Hippocampal formation (tissue), 2 donors: ENCODE measurements at places on chromosomes 3 and 15.

DNA sequence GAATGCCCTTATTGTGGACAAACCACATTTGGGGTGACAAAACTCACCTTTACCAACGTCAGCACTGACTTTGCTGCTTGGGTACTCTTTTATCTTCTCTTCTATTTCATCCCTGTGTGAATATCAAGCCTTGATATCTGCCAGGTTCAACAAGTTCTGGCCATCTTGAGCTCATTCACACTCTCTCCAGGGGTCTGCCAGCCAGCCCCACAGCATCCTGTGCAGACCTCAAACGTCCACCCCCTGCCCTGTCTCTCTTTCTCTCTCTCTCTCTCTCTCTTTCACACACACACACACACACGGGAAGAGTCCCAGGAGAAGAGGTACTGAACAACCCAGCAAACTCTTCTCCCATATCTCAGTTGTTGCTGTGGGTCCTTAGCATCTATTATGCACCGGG, 10.7 kb downstream of the ILDR1 start:
- no peak for DNase-seq

- no peak for DNase-seq
Measured at GRCh38 chr3:178512647-178513046, 23.6 kb upstream of the KCNMB2 start.

- no peak for DNase-seq
Measured at GRCh38 chr15:99416191-99417188, 149.3 kb upstream of the MEF2A start.

GRCh38 chr3:51657234-51657633, 13.8 kb upstream of the TEX264 start:
- no peak for DNase-seq

DNA sequence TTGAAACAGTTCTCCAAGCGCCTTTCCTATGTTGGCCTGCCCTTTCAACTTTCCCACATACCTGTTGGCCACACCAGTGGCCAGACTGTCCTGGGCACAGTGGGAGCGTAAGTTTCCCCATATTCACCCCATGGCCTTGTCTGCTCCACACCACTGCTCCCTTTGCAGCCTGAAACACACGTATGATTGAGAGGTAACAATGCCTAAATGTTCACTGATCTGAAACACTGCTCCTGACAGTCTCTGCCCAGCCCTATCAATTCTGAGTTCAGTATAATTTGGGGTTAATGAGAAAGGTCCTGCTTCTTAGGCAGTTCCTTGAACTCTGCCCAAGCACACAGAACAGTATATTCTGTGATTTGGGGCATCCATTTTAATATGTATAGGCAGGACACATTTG, 52.2 kb downstream of the ANXA2 start:
- no peak for DNase-seq

DNA sequence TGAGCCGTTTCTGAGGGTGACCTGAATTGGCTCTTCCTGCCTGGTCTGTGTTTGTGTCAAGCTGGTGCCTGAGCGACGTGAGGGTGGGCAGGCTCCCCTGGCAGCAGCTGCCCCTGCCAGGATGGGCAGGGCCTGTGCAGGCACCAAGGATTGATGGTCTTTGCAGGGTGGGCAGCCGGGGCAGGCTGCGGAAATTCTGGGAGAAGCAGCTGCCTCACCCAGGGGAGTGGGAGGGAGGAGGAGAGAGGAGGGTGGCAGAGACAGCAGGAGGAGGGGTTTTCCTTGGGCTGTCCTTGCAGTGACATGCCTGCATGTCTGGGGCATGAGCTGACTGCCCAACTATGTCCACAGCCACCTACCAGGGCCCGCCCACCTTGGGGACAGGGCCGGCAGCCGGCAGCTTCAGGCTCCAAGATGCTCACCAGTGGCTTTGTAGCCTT, 27.9 kb upstream of the SLC6A6 start:
- DNase-seq: no peak

- no peak for DNase-seq
Measured at GRCh38 chr15:98986281-98986680, 21.3 kb downstream of the PGPEP1L start.

DNA sequence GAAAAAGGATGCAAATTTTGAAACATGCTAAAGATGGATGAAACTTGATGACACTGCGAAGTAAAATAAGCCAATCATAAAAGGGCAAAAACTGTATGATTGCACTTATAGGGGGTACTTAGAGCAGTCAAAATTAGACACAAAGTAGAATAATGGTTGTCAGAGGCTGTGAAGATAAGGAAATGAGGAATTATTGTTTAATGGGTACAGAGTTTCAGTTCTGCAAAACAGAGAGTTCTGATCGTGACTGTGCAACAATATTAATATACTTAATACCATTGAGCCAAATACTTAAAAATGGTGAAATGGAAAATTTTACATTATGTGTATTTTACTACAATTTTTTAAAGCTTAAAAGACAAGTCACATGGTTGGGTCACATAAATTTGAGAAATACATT, 35.1 kb downstream of the UBE3A start:
- no peak for DNase-seq
